ENCODE measurements at places on chromosomes 2 and 18. TPM values are rescaled to one million over a fixed set of nuclear protein-coding genes. Genes with fewer than 3 reads are reported as not detected.
A peak's percentile ranks its signal among the peaks of the same experiment; 100 is the strongest.

DNA sequence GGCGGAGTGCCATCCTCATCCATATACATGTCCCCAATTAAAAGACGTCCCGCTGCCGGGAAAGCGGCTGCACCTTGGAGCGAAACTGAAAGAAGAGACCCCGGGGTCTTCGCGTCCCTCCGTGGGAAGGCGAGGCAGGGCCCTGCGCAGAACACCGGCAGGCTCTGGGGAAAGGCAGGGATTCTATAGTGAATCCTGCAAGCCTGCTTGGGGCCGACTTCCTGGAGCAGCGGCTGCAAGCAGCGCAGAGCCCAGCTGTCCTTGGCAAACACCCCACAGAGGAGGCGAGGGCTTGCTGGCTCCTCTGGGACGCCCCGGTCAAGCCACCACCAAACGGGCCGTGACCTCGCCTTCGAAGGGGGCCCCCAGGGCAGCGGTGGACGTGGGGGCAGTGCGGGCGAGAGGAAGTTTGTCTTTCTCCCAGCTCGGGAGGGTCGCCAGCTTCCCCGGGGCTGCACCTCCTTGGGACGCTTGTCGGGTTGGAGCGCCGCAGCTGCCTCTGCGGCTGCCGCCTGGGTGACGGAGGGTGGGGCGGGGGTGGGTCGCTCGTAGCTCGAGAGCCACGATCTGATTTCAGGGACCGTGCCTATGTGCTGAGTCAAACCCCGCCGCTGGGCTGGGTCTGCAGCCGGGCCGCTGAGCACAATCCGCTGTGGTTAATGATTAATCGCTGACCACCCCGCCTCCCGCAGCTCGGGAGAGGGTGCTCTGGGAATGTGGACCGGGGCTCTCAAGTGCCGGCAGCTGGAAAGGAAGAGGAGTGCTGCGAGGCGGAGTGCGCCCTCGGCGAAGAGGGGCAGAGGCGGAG is 486 bp upstream of the GPR39 start:
- H3K4me3 ChIP-seq, result peak overlapping the region; percentile 40

- no peaks in the 10 kb centered on the region for H3K27me3 ChIP-seq
- H3K36me3 ChIP-seq, result no peaks in the 10 kb centered on the region
- no peak overlapping the region for H3K4me3 ChIP-seq
- H3K27ac ChIP-seq, result no peak overlapping the region
- no peak for DNase-seq
These were observed 462.7 kb downstream of the TGIF1 start for GRCh38 chr18:3912705-3913104.

DNA sequence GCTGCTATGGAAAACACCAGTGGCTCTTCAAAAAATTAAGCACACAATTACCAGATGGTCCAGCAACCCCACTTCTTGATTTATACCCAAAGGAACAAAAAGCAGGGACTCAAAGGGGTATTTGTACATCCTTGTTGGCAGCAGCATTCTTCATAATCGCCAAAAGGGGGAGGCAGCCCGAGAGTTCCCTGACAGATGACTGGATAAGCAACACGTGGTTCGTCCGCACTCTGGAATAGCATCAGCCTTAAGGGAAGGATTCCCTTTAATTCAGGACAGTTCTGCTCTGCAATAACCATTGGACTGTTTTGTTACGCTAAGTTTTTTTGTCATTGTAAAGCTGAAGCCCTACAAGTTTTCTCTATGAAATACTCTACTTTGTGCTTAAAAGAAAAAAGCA is 76.7 kb upstream of the TWIST2 start:
- H3K4me1 ChIP-seq, result no peaks in the 10 kb centered on the region
- peaks cover 50% of the 10 kb centered on the region for H3K27me3 ChIP-seq
- no peak overlapping the region for H3K4me3 ChIP-seq
- H3K27ac ChIP-seq, result no peak overlapping the region

DNA sequence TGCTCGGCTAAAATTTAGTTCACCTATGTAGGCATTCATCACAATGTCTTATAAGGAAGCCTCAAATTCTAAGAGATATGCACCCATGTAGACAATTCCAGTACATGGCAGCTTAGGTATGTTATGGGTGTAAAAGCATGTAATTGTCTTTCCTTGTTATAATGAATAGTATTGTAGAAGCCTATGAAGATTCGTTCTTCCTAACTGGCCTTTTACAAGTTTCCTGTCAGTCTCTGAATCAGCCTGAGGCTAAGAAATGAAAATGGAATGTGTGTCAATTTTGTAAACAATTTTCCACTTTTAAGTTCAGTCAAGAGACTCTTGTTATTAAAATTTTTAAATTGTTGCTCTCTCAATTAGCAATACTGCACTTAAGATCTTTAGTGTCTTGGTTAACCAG is 189.9 kb upstream of the GALNT5 start:
- no peaks in the 10 kb centered on the region for H3K4me1 ChIP-seq
- H3K27me3 ChIP-seq, result no peaks in the 10 kb centered on the region
- DNase-seq, result no peak
- H3K27ac ChIP-seq, result no peak overlapping the region
- H3K36me3 ChIP-seq, result no peaks in the 10 kb centered on the region

Gene PHOSPHO2
- 8.1 TPM for total RNA-seq

DNA sequence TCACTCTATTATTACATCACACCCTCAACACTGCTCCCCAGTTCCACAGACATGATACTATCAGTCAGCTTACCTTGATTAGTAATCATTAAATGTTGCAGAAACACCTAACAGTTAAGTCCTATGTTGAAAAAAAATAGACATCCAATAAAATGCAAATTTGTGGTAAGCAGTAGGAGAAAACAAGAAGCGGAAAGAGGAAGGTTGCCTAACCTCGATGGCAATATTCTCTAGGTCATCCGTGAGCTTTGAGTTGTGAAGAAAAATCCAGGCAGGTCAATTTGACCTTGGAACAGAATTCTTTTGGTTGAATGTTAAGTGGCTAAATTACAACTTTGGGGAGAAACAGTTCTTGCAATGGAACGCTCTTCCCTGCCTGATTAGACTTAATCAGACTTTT is 264.4 kb downstream of the AFF3 start:
- peaks cover 20% of the 10 kb centered on the region for H3K4me1 ChIP-seq
- no peaks in the 10 kb centered on the region for H3K27me3 ChIP-seq
- no peak for DNase-seq
- no peak overlapping the region for H3K27ac ChIP-seq
- no peak overlapping the region for H3K4me3 ChIP-seq

GRCh38 chr18:71374294-71375000 is 1085.6 kb downstream of the SOCS6 start:
- no peaks in the 10 kb centered on the region for H3K27me3 ChIP-seq
- H3K27ac ChIP-seq, result no peak overlapping the region
- H3K4me3 ChIP-seq, result no peak overlapping the region
- no peak for DNase-seq
- no peaks in the 10 kb centered on the region for H3K4me1 ChIP-seq
- H3K36me3 ChIP-seq, result no peaks in the 10 kb centered on the region

Gene TIGD1
- total RNA-seq, result 9.1 TPM

DNA sequence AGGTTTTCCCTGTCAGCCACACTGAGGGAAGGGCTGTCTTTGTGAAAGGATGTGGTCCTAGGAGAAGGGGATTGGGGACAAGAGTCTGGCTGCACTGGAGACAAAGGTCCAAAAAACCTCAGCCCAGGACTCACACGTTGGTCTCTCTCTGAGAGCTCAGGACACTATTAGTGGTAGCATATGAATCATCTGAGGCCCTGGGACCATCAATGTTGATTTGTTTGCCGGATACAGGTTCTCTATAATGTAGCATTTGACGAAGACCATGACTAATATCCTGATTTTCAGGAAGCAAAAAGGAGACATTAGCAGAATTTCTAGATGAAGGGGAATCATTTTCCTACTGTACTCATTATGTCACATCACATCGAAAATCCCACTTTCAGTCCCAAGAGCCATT is 22.2 kb upstream of the DNAH6 start:
- DNase-seq, result no peak
- H3K27me3 ChIP-seq, result no peaks in the 10 kb centered on the region
- H3K4me3 ChIP-seq, result no peak overlapping the region
- H3K27ac ChIP-seq, result no peak overlapping the region
- H3K4me1 ChIP-seq, result no peaks in the 10 kb centered on the region

Gene PDE11A
- 2.2 TPM for total RNA-seq

- no peak overlapping the region for H3K4me3 ChIP-seq
- H3K27ac ChIP-seq, result no peak overlapping the region
- H3K27me3 ChIP-seq, result no peaks in the 10 kb centered on the region
These were observed 435.8 kb upstream of the MEIS1 start for GRCh38 chr2:65999103-65999502.

Gene ANKRD44
- 5.9 TPM for total RNA-seq

GRCh38 chr2:10185046-10185445 is 62.5 kb downstream of the RRM2 start:
- no peak overlapping the region for H3K27ac ChIP-seq
- no peaks in the 10 kb centered on the region for H3K36me3 ChIP-seq
- no peaks in the 10 kb centered on the region for H3K27me3 ChIP-seq
- DNase-seq, result no peak
- H3K4me3 ChIP-seq, result no peak overlapping the region

- no peaks in the 10 kb centered on the region for H3K27me3 ChIP-seq
- peaks cover 18% of the 10 kb centered on the region for H3K4me1 ChIP-seq
- H3K36me3 ChIP-seq, result no peaks in the 10 kb centered on the region
- H3K4me3 ChIP-seq, result no peak overlapping the region
These were observed 36.8 kb upstream of the LCLAT1 start for GRCh38 chr2:30410217-30410616.

- H3K4me3 ChIP-seq, result no peak overlapping the region
- H3K36me3 ChIP-seq, result no peaks in the 10 kb centered on the region
- no peaks in the 10 kb centered on the region for H3K4me1 ChIP-seq
- peaks cover 12% of the 10 kb centered on the region for H3K27me3 ChIP-seq
- no peak overlapping the region for H3K27ac ChIP-seq
These were observed 18.0 kb downstream of the DYTN start for GRCh38 chr2:206700156-206700555.

Gene FOXI3
- total RNA-seq, result not detected

DNA sequence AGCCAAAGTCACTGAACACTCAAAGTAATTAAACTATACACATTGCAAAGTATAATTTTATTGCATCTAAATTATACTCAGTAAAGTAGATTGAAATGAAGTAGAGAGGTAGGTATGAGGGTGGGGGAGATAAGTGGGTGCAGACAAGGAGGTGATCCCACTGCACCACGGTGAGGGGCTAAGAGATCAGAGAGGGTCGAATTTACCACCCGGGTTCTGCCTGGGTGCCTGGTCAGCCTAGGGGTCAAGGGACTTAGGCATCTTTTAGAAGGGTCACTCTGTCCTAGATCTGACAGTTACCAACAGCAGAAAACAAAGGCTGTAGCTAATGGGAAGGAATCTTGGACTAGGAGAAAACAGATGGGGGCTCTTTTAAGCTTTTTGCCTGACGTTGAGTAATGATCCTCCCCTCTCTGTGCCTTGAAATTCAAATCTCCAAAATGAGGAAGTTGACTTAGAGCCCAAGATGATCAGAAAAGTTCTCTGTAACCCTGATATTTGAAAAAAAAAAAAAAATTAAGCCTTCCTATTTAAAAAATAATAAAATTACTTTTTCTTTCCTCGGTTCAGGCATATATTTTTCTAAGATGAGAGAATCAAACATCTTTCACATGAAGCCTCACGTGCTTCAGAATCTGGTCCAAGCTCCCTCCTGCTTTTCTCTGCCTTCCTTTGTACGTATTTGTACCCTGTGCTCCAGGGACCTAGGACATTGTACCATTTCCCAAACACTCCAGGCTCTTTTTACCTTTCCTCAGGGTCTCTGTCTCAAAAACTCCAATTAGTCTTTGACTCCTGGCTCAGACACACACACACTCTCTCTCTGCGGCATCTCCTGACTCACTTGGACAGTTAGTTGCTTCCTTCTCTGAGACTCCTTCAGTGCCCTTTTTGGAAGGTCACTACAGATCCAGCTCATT is 353.9 kb downstream of the CYRIA start:
- H3K4me1 ChIP-seq, result no peaks in the 10 kb centered on the region
- DNase-seq, result no peak
- H3K36me3 ChIP-seq, result no peaks in the 10 kb centered on the region
- H3K4me3 ChIP-seq, result no peak overlapping the region
- H3K27me3 ChIP-seq, result no peaks in the 10 kb centered on the region

DNA sequence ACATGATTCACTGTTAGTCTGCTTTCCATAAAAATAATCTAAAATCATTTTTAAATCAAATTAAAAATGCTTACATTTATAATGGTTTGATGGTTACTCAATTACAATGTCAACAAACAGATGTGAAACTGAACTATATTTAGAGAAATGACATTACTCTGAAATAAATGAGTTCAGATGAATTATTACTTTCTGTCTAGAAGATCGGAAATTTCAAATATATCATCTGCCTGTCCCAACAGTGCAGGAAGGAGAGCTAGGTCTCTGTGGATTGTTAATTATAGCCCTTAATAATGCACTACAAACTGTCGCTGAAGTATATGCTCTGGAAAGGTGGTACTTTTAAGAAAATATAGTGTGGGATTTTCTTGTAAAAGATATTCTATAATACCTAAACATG is 109.8 kb downstream of the DSEL start:
- H3K4me3 ChIP-seq, result no peak overlapping the region
- H3K27ac ChIP-seq, result no peak overlapping the region
- no peaks in the 10 kb centered on the region for H3K36me3 ChIP-seq
- no peaks in the 10 kb centered on the region for H3K27me3 ChIP-seq

Gene ERBB4
- total RNA-seq, result 2.4 TPM

Gene ELOA2
- total RNA-seq, result not detected

Gene MROH2A
- not detected for total RNA-seq

DNA sequence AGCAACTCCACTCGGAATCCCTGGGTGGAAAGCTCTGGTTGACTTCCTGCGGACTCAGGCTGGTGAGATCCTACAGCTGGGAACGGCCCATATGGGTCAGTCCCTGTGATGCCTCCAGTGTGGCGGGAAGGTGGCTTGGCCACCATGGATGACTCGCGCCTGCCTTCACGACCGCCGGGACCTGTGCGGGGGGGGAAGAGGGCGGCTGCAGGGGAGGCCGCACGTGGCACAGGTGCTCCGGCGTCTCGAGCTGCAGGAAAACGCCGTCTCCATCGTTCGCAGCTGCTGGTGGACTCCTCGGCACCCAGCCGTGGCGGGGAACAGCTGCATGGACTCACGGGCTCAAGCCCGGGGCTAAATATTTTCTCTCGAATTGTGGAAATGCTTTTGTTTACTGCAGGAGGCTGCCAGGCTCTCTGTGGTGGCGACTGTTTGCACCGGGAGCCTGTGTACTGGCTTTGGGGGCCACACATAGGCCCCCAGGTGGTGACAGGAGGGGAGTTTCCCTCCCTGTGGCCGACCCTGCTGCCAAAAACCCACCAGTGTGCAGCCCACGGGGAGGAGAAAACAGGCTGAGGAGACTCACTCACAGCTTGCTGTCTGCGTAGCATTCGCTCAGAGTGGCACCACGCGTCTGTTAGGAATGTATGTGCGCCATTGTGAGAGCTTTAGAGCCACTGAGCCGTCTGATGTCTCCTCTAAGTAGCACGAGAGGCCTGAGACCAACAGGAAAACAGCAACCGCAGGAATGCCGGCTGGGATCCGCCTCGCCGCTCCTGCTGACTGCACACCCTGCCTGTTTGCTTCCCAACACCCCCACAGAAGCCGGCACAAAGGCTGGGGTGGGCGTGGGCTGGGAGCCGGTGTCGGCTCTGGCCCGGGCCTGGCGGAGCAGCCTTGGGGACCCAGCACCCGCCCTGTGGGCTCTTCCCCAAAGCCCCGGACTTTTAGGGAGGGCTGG is 89.2 kb downstream of the NFATC1 start:
- peak; percentile 69 for DNase-seq
- H3K27me3 ChIP-seq, result no peaks in the 10 kb centered on the region
- peak overlapping the region; percentile 71 for H3K27ac ChIP-seq
- H3K4me3 ChIP-seq, result no peak overlapping the region

- peak; percentile 90 for DNase-seq
- peak overlapping the region; percentile 28 for H3K27ac ChIP-seq
- peaks cover 4% of the 10 kb centered on the region for H3K4me1 ChIP-seq
- no peaks in the 10 kb centered on the region for H3K36me3 ChIP-seq
These were observed 50.1 kb downstream of the GREB1 start for GRCh38 chr2:11583840-11584524.

- no peak overlapping the region for H3K4me3 ChIP-seq
- no peak overlapping the region for H3K27ac ChIP-seq
- H3K4me1 ChIP-seq, result no peaks in the 10 kb centered on the region
- no peaks in the 10 kb centered on the region for H3K27me3 ChIP-seq
- no peak for DNase-seq
These were observed 11.9 kb downstream of the CHST10 start for GRCh38 chr2:100405403-100406119.
